ENCODE measurements at places on chromosomes 12 and 14. TPM values are rescaled to one million over a fixed set of nuclear protein-coding genes. Genes with fewer than 3 reads are reported as not detected.

The EIF2S3B gene
- total RNA-seq = 1.3 TPM

The SLC6A13 gene
- 0.32 TPM for total RNA-seq

The CCT2 gene
- total RNA-seq = 92.6 TPM

The TOX4 gene
- 86.0 TPM for total RNA-seq

The SSTR1 gene
- total RNA-seq = not detected

The ALG10 gene
- 22.1 TPM for total RNA-seq
